ENCODE measurements at places on chromosomes 2 and 18.

DNA sequence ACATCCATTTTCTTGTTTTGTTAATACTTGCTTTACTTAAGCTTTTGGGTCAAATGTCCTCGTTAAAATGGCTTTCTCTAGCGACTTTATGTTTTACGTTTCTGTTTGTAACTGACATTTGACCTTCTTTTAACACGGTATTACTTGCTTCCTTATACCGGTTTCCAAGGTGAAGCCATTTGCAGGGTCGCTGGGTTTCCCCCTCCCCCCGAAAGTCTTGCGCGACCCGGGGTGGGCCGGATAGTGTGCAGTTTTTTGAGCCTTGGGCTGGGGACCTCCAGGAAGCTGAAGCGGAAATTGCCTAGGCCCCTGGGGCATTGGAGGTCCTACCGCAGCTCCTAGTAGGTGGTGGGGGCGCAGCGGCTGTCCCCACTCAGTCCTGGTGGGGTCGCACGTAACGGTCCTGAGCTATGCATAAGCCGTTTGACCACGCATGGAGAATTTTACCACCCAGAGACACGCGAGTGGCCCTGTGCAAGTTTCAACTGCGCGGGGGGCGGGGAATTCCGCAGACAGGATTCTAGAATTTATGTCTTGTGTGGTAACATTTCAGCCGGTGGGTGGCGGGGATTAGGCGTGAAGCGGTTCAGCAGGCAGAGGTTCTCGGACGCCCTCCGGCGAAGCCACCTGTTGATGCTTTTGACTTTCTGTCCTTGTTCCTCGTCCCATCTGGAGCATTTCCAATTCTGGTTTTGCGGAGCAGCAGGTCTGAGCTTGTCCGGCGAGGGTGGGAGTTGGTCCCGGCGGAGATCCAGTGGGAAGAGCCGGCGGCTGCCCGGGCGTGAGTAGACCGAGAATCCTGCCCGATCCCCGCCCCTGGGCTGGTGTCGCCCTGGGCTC lies 2.4 kb downstream of the CFLAR start:
- DNase-seq, result peak; percentile 97

DNA sequence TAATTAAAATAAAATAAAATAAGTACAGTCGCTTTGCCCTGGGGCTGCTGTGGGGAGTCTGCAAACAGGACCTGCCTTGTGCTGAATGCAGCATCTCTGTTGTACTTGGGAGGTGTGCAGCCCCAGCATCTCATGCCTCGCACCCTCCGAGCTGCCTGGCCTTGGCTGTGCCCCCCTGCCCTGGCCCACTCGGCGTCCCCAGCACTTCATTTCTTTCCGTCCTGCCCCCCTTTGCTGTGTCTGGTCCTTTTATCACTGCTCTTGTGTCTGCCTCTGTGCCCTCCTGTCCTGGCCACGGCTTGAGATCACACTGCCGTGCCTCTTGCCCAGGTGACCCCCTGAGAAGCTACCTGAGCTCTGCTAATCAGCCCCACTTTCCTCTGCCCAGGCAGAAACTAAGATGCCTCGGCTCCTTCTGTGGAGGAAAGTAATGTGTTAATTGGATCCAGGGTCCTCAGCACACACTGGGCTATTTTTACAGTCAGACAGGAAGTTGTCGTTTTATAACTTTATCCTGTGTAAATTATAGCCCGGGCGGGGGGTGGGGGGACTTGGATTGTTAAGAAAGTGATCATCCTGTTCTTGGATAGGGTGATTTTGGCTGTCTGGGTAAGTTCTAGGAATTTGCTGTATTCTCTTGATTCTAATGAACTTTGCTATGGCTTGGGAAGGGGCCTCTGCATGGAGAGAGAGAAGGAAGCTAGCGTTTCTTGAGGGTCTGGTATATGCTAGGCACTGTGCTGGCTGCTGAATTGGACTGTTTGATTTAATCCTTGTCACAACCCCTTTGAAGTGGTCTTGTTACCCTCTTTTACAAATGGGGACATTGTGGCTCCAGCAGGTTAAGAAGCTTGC lies 69.4 kb downstream of the AGAP1 start:
- DNase-seq, result no peak

DNA sequence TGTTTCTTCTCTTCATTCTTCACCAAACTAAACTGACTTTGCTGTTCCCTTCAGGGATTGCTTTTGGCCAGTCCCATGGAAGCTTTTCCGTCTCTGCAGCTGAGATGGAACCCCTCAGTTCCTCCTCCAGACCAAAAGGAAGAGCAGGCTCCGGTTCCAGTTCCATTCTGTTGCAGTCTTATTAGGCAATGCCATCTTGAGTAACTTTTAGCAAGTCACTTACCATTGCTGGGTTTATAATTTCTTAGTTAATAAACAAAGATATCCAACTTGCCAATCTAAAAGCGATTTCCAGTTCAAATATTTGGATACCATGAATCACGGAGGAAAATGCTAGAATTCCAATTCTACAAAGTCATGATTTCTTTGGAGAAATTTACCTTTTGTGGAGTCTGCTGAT lies 214.3 kb upstream of the LYPD1 start:
- DNase-seq, result no peak

- DNase-seq, result no peak
These were observed 15.9 kb downstream of the CAPG start for GRCh38 chr2:85394261-85394681.

GRCh38 chr2:70475266-70475665 lies 78.4 kb downstream of the TGFA start:
- DNase-seq, result no peak

DNA sequence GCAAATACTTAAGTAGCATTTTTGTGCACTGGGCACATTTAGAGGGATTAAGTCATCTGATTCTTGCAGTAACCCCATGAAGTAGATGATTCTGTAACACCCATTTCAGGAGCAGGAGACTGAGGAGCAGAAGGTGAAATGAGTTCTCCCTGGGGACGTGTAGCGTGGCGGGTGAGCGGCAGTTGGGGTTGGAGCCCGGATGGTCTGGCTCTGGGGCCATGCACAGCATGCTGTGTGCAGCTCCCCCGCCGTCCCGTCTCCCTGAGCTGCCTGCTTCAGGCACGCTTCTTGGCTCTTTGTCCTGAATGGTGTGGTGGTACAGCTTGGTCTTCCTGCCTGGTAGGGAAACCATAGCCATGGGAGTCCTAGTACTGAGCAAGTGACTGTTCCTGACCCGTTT lies 32.4 kb downstream of the INPP4A start:
- DNase-seq, result no peak

DNA sequence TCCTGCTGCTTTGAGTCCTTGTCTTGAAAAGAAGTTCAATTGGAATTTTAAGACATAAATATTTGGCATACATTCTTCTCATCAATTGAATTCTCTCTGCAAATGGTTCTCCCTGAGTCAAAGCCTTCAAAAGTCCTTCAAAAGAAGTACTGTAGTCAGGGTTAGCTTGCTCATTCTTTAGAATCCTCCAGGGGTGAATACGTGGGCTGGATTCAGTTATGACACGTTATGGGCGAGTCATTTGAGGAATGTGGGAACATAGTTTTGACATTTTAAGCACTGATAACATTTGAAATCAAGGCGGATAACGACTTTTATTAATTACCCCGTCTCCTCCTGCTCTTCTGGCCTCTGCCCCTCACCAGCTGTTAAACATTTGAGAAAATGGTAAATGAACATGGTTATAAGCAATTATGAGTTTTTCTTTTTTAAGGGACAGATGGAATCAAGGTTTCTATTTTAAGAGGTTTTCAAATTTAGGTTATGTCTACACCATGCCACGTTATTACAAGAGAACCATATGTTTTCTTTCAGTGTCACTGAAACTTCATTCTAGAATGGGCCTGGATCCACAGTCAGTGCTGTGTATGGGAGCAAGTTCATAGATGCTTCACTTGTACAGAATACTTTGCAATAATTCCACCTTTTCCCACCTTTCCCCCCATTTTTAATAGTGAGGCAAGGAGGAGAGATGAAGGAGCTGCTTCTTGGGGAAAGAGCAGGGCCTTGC lies 273.1 kb downstream of the TSN start:
- no peak for DNase-seq

GRCh38 chr18:3368193-3368592 lies 81.8 kb upstream of the TGIF1 start:
- no peak for DNase-seq

GRCh38 chr2:165294912-165295311 lies 55.7 kb downstream of the SCN2A start:
- no peak for DNase-seq

- DNase-seq, result no peak
These were observed 178.3 kb upstream of the HDAC4 start for GRCh38 chr2:239579081-239579480.

GRCh38 chr2:111535404-111535803 lies 348.6 kb downstream of the ANAPC1 start:
- peak; percentile 18 for DNase-seq
